CD4-positive, alpha-beta T cell treated with Interleukin-15 for 4 hours (primary cell): ENCODE measurements at places on chromosomes 1 and 21.

DNA sequence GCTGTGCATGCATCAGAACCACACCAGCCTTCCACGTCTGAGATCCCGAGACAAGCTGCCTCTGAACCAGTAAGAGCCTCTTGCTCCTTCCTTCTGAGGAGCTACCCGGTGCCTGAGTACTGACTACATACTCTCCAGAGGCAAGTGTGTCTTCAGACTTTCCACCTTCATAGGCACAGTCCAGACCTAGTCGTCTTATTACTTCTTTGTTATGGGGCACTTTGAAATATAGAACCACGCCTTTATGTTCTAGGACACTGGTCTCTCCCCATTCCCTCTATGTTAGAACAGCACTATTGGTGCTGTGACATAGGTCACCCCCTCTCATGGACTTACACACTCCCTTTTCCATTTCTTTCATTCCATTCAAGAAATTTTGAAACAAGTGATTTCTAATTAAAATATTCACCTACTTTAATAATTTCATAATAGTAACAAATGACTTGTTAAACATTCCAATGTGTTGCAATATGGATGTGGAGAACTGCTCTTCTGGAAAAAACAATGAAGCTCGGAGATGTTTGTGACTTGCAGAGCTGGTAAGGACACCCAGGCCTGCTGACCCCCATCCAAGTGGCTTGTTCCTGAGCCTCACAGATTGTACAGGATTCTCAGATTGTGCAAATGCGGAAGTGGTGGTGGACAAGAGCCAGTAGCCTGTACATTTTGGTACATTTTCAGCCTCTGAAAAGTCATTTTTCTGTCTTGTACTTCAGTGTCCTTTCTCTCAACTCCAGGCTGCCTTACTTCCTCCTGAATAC lies 76.1 kb upstream of the SIPA1L2 start:
- no peak for DNase-seq

GRCh38 chr1:218305472-218306064 lies 20.5 kb downstream of the RRP15 start:
- no peak for DNase-seq

GRCh38 chr1:204514828-204515227 lies 1.4 kb upstream of the MDM4 start:
- DNase-seq = no peak

DNA sequence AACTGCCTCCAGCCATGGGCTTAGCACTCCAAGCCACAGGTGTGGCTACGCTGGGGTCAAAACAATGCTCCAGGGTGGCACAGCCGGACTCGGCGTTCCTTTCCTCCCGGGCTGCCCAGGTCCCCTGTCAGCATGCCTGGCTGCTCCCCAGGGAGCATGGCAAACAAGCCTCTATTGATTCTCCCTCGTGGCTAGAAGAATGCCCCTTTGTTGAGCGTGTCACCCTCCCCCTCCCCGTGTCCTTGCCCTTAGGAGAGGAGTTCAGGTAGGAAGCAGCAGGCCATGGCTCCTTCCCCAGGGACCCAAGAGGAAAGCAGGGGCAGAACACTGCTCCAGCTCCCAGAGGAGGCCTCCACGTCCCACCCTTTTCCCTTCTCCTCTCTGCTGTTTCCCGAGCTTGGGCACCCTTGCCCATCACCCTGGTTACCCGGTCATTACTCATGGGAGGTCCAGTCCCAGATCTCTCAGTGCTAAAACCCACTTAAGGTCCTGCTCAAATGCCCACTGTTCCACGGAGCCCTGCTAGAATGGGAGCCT lies 57.4 kb upstream of the CITED4 start:
- DNase-seq = no peak

- DNase-seq = no peak
These were observed 749 bp upstream of the GLUL start for GRCh38 chr1:182392050-182393028.

GRCh38 chr1:176926330-176927086 lies 238.0 kb downstream of the ASTN1 start:
- no peak for DNase-seq

GRCh38 chr1:25799935-25800702 lies at the start of gene SELENON:
Gene SELENON, plus strand, starts transcription at chr1:25800193. Its CDS starts 38 bp downstream, at chr1:25800231.
- peak; percentile 10 for DNase-seq

- DNase-seq = no peak
These were observed 518.9 kb downstream of the BRINP3 start for GRCh38 chr1:189958756-189959155.

- peak; percentile 68 for DNase-seq
These were observed 2.5 kb downstream of the MTHFR start for GRCh38 chr1:11802973-11803885.
